ENCODE measurements at places on chromosomes 7 and 10.

DNA sequence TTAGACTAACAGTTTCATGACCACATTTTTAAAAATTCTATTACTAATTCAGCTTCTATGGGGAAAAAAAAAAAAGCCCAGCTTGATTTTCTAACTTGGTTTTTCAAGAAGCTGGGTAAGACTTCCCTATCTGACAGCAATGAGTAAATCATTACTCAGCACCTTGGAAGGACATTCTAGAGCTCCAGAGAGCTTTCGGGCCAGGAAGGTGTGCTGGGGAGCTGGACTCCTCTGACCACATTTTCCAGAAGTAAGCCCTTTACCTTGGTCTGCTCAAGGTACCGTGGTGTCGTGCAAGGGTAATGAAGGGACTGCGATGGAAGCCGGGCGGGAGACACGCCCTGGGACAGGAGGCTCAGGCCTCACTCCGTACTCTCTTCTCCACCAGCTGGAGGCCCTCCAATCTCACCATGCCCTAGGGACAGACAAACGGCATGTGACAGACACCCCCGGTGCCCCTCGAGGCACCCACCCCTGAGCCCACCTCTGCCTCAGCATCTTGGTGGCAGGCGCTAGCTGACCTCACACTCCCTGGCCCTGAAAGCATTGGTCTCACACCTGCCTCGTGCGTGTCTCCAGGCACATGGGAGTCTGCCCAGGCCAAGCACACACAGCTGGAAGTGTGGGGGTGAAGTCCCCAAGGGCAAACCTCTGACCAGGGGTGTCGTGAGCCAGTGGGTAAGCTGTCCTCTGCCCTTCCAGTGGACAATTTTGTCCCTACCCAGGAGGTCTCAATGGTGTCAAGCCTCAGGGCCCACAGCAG is 152.1 kb downstream of the OAT start:
- DNase-seq = no peak

DNA sequence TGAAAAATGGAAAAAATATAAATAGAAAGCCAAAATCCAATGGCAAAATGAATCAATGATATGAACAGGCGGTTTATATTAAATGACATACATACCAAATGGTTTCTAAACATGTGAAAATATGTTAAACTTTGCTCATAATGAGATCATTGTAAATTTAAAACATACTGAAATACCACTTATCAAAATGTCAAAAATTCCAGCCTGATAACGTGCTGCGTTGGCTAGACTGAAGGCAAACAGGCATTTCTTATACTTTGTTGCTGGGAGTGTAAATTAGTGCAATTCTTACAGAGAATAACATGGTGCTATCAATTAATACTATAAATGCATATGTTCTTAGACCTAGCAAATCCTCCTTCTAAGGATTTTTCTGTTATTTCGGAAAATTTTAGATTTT is 225.8 kb upstream of the FAM3C start:
- DNase-seq = no peak

DNA sequence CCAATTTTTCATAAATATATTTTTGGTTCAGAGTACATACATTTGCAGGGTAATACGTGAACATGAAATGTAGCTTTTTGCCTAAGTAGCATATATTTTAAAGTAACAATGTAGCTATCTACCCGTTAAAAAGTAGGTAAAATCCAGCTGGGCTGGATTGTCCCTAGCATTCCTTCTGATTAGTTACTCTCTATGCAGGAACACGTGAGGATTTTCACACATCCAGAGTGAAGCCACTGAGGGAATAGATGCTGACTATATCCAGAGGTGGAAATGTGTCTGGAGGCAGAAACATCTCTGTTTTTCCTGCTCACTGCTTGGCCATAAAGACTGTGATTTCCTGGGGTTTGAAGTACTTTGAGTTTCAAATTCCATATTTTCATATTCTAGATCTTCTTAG is 338.9 kb upstream of the KIAA1217 start:
- no peak for DNase-seq

GRCh38 chr7:7522421-7522820 is 13.3 kb downstream of the COL28A1 start:
- no peak for DNase-seq

GRCh38 chr7:22668971-22669401 is 58.0 kb upstream of the IL6 start:
- DNase-seq = no peak

GRCh38 chr10:30583778-30584415 is 45.7 kb downstream of the LYZL2 start:
- DNase-seq = no peak

DNA sequence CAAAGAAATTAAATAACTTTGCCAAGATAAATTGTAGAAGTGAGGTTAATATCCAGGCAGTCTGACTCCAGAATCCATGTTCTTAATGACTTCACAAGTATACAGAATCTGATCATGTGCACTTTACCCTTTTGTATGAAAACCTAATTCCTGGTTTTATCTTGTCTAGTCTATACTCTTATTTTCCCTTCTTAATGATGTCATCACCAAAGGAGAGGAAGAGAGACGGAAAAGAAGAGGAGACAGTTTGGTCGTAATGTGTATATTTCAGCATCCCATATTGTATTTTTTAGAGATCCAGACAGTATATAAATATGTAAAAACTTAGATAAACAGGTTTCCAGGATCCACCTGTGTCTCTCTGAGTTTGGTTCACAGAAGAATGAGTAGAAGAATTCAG is 159.9 kb upstream of the MDFIC start:
- DNase-seq = no peak

DNA sequence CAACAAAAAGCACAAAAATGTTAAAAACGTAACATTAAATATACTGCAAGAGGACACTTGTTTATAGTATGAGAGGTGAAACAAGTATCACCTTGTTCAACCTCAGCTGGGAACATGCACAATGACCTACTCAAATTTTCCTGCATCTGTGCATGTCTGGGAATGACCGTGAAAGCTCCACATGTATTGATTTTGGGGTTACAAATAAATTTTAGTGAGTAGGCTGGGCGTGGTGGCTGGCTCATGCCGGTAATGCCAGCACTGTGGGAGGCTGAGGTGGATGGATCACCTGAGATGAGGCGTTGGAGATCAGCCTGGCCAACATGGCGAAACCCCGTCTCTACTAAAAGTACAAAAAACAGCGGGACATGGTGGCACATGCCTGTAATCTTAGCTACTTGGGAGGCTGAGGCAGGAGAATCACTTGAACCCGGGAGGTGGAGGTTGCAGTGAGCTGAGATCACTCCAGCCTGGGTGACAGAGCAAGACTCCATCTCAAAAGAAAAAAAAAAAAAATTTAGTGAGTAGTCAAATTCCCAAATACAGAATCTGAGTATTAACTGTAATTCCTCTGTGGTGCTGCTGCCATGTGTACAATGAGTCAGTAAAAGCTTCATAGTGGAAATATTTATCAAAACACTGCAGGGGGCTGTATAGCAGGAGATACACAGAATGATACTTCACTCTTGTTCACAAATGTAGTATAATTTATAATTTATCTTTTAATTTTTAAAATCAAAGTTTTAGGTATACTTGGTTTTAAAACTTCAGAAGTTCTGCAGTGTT is 41.1 kb downstream of the SUGCT start:
- no peak for DNase-seq

DNA sequence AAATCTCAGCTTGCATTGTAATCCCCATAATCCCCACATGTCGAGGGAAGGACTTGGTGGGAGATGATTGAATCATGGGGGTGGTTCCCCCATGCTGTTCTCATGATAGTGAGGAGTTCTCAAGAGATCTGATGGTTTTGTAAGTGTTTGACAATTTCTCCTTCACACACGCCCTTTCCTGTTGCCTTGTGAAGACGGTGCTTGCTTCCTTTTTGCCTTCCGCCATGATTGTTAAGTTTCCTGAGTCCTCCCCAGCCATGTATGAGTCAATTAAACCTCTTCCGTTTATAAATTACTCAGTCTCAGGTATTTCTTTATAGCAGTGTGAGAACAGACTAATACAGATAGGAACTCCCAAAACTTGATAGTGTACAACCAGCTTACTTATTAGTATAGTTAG is 98.6 kb downstream of the CREM start:
- DNase-seq = no peak

GRCh38 chr10:42975005-42975493 is 101.8 kb upstream of the RET start:
- DNase-seq = no peak

Data from iPS DF 6.9 (cell line).